ENCODE measurements at places on chromosomes 12 and 14. TPM values are rescaled to one million over a fixed set of nuclear protein-coding genes. Genes with fewer than 3 reads are reported as not detected.

Gene CLEC9A
- not detected for total RNA-seq

Gene C1QL4
- not detected for total RNA-seq

Gene TSPAN11
- 0.44 TPM for total RNA-seq

Gene NTS
- not detected for total RNA-seq

Gene SLC10A1
- not detected for total RNA-seq

Gene HSPB8
- 10.9 TPM for total RNA-seq

Gene PLEKHG7
- 0.06 TPM for total RNA-seq

Gene CIROP
- 0.83 TPM for total RNA-seq

Gene GLT1D1
- not detected for total RNA-seq

Gene GRIP1
- not detected for total RNA-seq

Gene OTUB2
- 0.98 TPM for total RNA-seq

Gene LGR5
- total RNA-seq: 0.50 TPM

Gene RNFT2
- 3.2 TPM for total RNA-seq

Gene CLEC2A
- not detected for total RNA-seq

Gene RERG
- total RNA-seq: 5.1 TPM

Gene AGAP2
- total RNA-seq: not detected

Gene PCED1B
- total RNA-seq: not detected

Gene C12orf60
- total RNA-seq: 1.8 TPM

Gene NR2C1
- total RNA-seq: 26.1 TPM

Gene EMC9
- total RNA-seq: 8.3 TPM

Gene DLST
- 89.1 TPM for total RNA-seq

Gene TAS2R42
- total RNA-seq: not detected

Gene ADCY4
- total RNA-seq: 0.94 TPM

Gene GPR65
- 0.10 TPM for total RNA-seq

Gene PNMA1
- total RNA-seq: 37.4 TPM

Gene CLEC6A
- total RNA-seq: not detected

Gene ATG101
- 33.1 TPM for total RNA-seq

Gene KRT73
- not detected for total RNA-seq

Gene KIF5A
- total RNA-seq: not detected

Gene KIF26A
- total RNA-seq: not detected

Gene LALBA
- not detected for total RNA-seq

Gene ZNF10
- total RNA-seq: 8.0 TPM

Gene SLC6A15
- 3.2 TPM for total RNA-seq

Gene KLHL33
- not detected for total RNA-seq

Gene MFAP5
- 31.1 TPM for total RNA-seq

Gene FAM181A
- not detected for total RNA-seq

Gene ORAI1
- 5.3 TPM for total RNA-seq

Gene TAS2R10
- total RNA-seq: 1.9 TPM

Gene AQP6
- total RNA-seq: 0.37 TPM

Gene TMEM132D
- total RNA-seq: not detected

Gene ADSS1
- 9.4 TPM for total RNA-seq

Gene CELA1
- total RNA-seq: not detected

Gene DTX1
- 2.5 TPM for total RNA-seq

Gene IL26
- not detected for total RNA-seq

Gene CCDC177
- not detected for total RNA-seq

Gene GNPNAT1
- 28.0 TPM for total RNA-seq

Gene LRP1-AS
- not detected for total RNA-seq

Gene BDKRB1
- 0.12 TPM for total RNA-seq

Gene MYO1H
- not detected for total RNA-seq

Gene GMFB
- 40.9 TPM for total RNA-seq

Gene ARHGAP9
- not detected for total RNA-seq

Gene PIK3C2G
- total RNA-seq: not detected

Gene CCDC198
- not detected for total RNA-seq

Gene FBXO34
- 8.1 TPM for total RNA-seq

Gene INSM2
- total RNA-seq: not detected

Gene KLRC2
- not detected for total RNA-seq

Measured in cardiac ventricle fibroblast (primary cell).